ENCODE measurements at places on chromosomes 2 and 18. TPM values are rescaled to one million over a fixed set of nuclear protein-coding genes. Genes with fewer than 3 reads are reported as not detected.
A peak's percentile ranks its signal among the peaks of the same experiment; 100 is the strongest.

- no peaks in the 10 kb centered on the region for H3K36me3 ChIP-seq
- peaks cover 1% of the 10 kb centered on the region for H3K27me3 ChIP-seq
- no peak for DNase-seq
- no peaks in the 10 kb centered on the region for H3K4me1 ChIP-seq
- H3K27ac ChIP-seq, result no peak overlapping the region
- no peak overlapping the region for H3K4me3 ChIP-seq
Measured at GRCh38 chr2:206572725-206573124, 69.6 kb upstream of the FAM237A start.

DNA sequence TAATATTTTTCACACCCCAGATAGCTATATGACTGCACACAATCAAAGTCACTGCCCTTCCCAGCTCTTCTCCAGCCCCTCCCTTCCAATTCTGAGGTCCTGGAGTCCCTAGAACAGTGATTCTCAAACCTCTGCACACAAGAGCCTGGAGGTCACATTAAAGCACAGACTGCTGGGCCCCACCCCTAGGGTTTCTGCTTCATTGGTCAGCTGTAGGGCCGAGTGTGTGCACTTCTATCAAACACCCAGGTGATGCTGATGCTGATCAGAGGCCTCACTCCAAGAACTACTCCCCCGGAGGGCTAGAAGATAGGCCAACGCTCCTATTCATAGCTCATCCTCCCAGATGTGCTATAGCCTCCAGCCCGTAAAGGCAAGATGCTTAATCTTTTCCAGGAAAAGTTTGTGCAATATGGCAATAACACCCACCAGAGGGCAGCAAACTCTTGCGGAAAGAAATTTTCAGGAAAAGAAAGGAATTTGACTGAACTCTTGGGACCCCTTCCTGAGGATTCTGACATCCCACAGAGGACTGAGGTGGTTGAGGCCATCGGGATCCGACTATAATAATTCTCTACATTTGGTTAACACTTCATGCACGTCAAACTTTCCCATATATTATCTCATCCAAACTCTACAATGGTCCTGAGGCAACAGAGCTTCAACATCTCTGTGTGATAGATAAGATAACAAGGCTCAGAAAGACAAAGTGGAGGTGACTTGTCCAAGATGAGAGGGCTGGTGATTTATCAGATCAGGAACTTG lies 194.2 kb upstream of the PKDCC start:
- no peak overlapping the region for H3K27ac ChIP-seq
- H3K36me3 ChIP-seq, result no peaks in the 10 kb centered on the region
- H3K4me1 ChIP-seq, result no peaks in the 10 kb centered on the region
- no peaks in the 10 kb centered on the region for H3K27me3 ChIP-seq

DNA sequence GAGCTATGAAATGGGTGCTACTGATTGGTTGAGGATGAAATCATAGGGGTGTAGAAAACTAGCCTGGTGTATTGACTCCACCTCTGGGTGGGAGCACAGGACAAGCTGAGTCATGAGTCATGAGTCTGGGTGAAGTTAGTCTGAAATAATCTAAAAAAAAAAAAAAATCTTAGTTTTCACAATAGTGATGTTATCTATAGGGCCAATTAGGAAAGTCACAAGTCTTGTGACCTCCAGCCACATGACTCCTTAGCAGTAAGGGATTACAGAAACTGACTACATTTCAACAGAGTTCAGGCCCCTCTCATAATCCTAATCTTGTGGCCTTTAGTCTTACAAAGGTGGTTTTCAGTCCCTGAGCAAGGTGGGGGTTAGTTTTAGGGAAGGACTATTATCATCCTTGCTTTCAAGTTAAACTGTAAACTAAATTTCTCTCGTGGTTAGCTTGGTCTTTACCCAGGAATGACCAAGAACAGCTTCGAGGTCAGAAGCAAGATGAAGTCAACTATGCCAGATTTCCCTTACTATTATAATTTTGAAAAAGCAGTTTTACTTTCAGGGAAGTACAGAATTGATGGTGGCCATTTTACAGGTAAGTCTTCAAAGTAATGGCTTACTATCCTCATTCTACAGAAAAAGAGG lies 338.0 kb upstream of the GYPC start:
- H3K36me3 ChIP-seq, result no peaks in the 10 kb centered on the region
- no peak for DNase-seq
- H3K27me3 ChIP-seq, result peaks cover 2% of the 10 kb centered on the region
- no peak overlapping the region for H3K27ac ChIP-seq

DNA sequence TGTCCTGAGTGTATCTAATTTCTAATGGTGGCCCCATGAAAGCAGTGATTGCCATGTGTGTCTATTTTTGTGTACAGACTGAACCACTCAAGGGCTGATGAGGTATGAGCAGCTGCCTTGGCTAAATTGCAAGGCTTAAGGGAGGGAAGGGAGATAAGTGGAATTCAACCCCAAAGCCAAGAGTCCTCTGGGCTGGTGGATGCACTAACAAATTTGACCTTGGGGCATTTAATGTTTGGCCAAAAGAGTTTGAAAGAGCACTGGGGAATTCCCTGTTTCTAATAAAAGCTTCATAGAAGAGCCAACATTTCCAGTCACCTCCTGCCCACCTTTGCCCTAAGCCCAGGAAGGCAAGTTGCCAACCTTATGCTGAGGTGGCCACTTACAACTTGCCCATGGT lies 172.1 kb downstream of the SETBP1 start:
- no peak for DNase-seq
- H3K27me3 ChIP-seq, result peaks cover 6% of the 10 kb centered on the region
- no peak overlapping the region for H3K27ac ChIP-seq

GRCh38 chr2:188524519-188525113 lies 232.9 kb downstream of the GULP1 start:
- H3K4me3 ChIP-seq, result no peak overlapping the region
- H3K27me3 ChIP-seq, result no peaks in the 10 kb centered on the region
- DNase-seq, result peak; percentile 18
- H3K4me1 ChIP-seq, result peaks cover 18% of the 10 kb centered on the region
- H3K27ac ChIP-seq, result no peak overlapping the region

GRCh38 chr18:46152436-46152807 lies 48.2 kb downstream of the HAUS1 start:
- H3K27me3 ChIP-seq, result no peaks in the 10 kb centered on the region
- no peak overlapping the region for H3K27ac ChIP-seq
- peaks cover 3% of the 10 kb centered on the region for H3K36me3 ChIP-seq
- H3K4me3 ChIP-seq, result no peak overlapping the region

DNA sequence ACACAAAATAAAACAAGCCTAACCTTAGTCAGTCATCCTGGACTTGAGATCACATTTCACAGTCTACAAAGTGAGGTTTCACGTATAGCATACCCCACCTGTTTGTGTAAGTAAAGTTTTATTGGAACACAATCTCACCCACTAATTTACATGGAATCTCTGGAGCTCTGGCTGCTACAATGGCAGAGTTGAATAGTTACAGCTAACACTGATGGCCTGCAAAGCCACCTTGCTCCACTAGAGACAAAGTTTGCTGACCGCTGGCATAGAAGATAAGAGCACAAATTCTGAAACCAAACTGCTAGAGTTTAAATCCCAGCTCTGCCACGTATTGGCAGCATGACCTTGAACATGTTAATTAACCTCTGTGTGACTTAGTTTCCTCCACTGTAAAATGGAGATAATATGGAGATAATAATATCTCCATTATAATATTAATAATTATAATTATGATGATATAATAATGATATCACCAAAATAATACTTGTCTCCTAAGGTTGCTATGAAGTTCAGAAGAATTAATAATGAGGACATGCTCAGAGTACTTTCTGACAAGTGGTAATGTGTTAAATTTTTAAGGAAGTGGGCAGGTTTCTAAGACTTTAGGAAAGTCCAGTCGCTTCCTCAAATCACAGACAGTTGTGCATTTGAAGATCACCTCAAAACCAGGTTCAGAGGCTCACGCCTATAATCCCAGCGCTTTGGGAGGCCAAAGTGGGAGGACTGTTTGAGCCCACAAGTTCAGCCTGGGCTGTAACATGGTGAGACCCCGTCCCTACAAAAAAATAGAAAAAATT lies 204.6 kb downstream of the SH3RF3 start:
- H3K4me3 ChIP-seq, result no peak overlapping the region
- peaks cover 45% of the 10 kb centered on the region for H3K4me1 ChIP-seq
- H3K27me3 ChIP-seq, result peaks cover 3% of the 10 kb centered on the region
- peak overlapping the region; percentile 87 for H3K27ac ChIP-seq

GRCh38 chr2:86143307-86143706 lies 37.3 kb downstream of the PTCD3 start:
- H3K4me1 ChIP-seq, result no peaks in the 10 kb centered on the region
- H3K27ac ChIP-seq, result no peak overlapping the region
- H3K27me3 ChIP-seq, result peaks cover 1% of the 10 kb centered on the region

- no peaks in the 10 kb centered on the region for H3K36me3 ChIP-seq
- peaks cover 13% of the 10 kb centered on the region for H3K4me1 ChIP-seq
- H3K27ac ChIP-seq, result no peak overlapping the region
Measured at GRCh38 chr2:186309901-186310300, 176.2 kb upstream of the ZC3H15 start.

- no peak overlapping the region for H3K4me3 ChIP-seq
- H3K4me1 ChIP-seq, result peaks cover 6% of the 10 kb centered on the region
- DNase-seq, result no peak
Measured at GRCh38 chr18:37138456-37138855, 309.5 kb downstream of the KIAA1328 start.

GRCh38 chr2:64222351-64222750 lies 78.1 kb upstream of the PELI1 start:
- H3K36me3 ChIP-seq, result no peaks in the 10 kb centered on the region
- no peak overlapping the region for H3K4me3 ChIP-seq
- H3K4me1 ChIP-seq, result peaks cover 23% of the 10 kb centered on the region

DNA sequence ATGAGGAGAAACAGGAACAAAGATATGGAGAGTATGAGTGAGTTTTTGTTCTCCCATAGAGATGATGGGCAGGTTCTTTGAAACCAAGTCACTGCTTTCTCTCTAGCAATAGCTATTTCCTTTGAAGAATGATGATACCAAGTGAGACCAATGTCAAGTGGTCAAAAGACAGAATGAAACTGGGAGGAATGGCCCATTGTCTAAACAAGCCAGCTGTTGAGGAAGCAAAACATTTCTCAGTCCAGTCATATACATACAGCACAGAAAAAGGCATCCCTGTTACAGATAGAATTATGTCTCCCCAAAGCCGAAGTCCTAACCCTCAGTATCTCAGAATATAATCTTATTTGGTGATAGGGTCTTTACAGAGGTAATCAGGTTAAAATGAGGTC lies 66.1 kb upstream of the EPC2 start:
- no peak overlapping the region for H3K4me3 ChIP-seq
- H3K4me1 ChIP-seq, result no peaks in the 10 kb centered on the region
- no peaks in the 10 kb centered on the region for H3K27me3 ChIP-seq
- no peaks in the 10 kb centered on the region for H3K36me3 ChIP-seq
- no peak for DNase-seq

DNA sequence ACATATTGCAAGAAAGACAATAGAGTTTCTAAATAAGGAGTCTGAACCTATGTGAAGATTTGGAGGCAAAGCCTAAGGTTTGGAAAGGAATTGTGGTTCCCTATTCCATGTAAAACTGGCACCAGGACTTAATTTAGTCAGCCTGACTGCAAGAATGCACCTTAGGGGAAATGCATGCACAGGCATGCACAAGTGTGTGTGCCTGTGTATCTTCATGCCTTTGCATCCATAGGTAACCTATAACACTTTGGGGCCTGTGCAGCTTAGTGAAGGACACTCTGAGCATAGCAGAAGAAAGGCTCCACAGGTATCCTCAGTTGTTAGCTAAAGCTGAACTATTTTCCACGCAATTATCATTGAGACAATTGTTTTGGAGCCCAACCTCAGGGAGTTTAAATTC lies 73.4 kb downstream of the RPRM start:
- H3K36me3 ChIP-seq, result no peaks in the 10 kb centered on the region
- no peaks in the 10 kb centered on the region for H3K27me3 ChIP-seq
- H3K27ac ChIP-seq, result no peak overlapping the region
- H3K4me1 ChIP-seq, result no peaks in the 10 kb centered on the region

DNA sequence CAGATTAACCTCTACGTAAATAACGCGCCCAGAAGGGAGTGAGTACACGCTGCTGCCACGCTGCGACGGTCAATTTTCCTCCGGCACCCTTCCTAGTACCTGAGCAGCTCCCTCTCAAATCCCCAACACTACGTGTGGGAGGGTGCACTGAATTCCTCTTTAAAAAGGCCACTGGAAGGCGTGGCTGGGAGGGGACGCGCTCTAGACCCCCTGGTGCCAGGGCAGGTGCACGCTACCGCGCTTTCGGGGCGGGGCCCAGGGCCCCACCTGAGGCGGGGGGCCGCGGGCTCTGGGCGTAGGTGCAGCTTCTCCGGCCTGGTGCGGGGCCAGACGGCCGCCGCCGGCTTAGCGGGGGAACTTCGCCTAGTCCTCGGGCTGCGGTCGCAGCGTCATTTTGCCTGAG lies 668 bp upstream of the ANKRD12 start:
- peaks cover 7% of the 10 kb centered on the region for H3K27me3 ChIP-seq
- peaks cover 12% of the 10 kb centered on the region for H3K4me1 ChIP-seq
- DNase-seq, result peak; percentile 27
- peaks cover 15% of the 10 kb centered on the region for H3K36me3 ChIP-seq
- H3K27ac ChIP-seq, result peak overlapping the region; percentile 85

GRCh38 chr2:46743021-46743420 lies 172.6 kb downstream of the MCFD2 start:
- no peak for DNase-seq
- H3K36me3 ChIP-seq, result no peaks in the 10 kb centered on the region
- H3K4me1 ChIP-seq, result peaks cover 4% of the 10 kb centered on the region

DNA sequence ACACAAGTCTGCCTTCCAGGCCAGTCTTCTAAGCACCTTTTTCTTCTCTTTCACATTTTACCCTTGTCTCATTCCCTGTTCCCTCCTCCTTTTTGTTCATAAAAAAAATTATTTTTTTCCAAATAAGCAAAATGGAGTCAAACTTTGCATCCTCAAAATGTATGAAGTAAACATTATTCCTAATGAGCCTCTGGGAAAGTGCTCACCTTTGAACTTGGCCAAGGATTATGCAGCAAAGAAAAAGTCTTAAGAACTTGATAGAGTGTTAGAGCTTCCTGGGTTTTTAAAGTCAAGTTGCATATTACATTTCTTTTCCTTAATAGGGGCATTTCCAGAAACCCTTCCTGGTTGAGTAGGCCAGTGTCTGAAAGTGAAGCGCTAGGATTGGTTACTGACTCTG lies 31.6 kb downstream of the EPAS1 start:
- H3K36me3 ChIP-seq, result peaks cover 2% of the 10 kb centered on the region
- peaks cover 51% of the 10 kb centered on the region for H3K4me1 ChIP-seq
- H3K27ac ChIP-seq, result no peak overlapping the region
- H3K4me3 ChIP-seq, result no peak overlapping the region
- DNase-seq, result no peak

The CD207 gene
- total RNA-seq, result 0.74 TPM

The KDSR gene
- total RNA-seq, result 23.9 TPM

The PRSS56 gene
- not detected for total RNA-seq

The NPAS2 gene
- total RNA-seq, result 70.1 TPM

The RNU2-63P gene
- 6.9 TPM for total RNA-seq

The OTOF gene
- 0.13 TPM for total RNA-seq

The LYG1 gene
- total RNA-seq, result 1.4 TPM

The MYL1 gene
- not detected for total RNA-seq

The LOXHD1 gene
- total RNA-seq, result 0.23 TPM

The HOXD12 gene
- not detected for total RNA-seq

The MTLN gene
- total RNA-seq, result 20.2 TPM

The RAB17 gene
- total RNA-seq, result 1.5 TPM

The ACKR3 gene
- total RNA-seq, result 24.8 TPM

The G6PC2 gene
- not detected for total RNA-seq

The AOX1 gene
- total RNA-seq, result 0.80 TPM

The KIAA2012 gene
- 0.08 TPM for total RNA-seq

The OSGEPL1 gene
- total RNA-seq, result 4.2 TPM

The ZAP70 gene
- total RNA-seq, result 93.4 TPM

Data from endothelial cell (in vitro differentiated cells).